ENCODE measurements at places on chromosomes 7 and 10. TPM values are rescaled to one million over a fixed set of nuclear protein-coding genes. Genes with fewer than 3 reads are reported as not detected.

The C10orf53 gene
- total RNA-seq, result not detected

The CNPY1 gene
- not detected for total RNA-seq

- no peak overlapping the region for H3K4me3 ChIP-seq
- no peaks in the 10 kb centered on the region for H3K4me1 ChIP-seq
- DNase-seq, result no peak
- no peaks in the 10 kb centered on the region for H3K27me3 ChIP-seq
- H3K27ac ChIP-seq, result no peak overlapping the region
These were observed 303.5 kb downstream of the SFMBT2 start for GRCh38 chr10:7107285-7107684.

DNA sequence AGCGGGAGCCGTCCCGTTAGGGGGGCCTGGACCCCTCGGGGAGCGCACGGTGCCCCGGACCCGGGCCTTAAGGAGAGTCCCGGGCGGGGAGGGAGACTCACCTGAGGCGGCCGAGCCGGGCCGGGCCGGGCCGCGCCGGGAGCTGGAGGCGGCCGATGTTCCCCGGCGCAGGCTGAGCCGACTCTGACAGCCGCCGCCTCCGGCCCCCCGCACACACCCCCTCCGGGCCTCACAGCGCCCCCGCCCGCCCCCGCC is at the start of gene ACHE:
Gene ACHE, minus strand, starts transcription at position 188 of the 255 bp plus-strand sequence. CDS start 1,656 bp downstream, outside the sequence.
- no peak for DNase-seq
- no peaks in the 10 kb centered on the region for H3K36me3 ChIP-seq
- peak within 1 kb of the TSS; percentile 62 for H3K4me3 ChIP-seq
- peaks cover 6% of the 10 kb centered on the region for H3K4me1 ChIP-seq

The CDNF gene
- total RNA-seq, result not detected

- H3K36me3 ChIP-seq, result peaks cover 3% of the 10 kb centered on the region
- no peak overlapping the region for H3K4me3 ChIP-seq
- no peak for DNase-seq
- no peaks in the 10 kb centered on the region for H3K27me3 ChIP-seq
These were observed 79.2 kb downstream of the NUDCD3 start for GRCh38 chr7:44411306-44411705.

- no peaks in the 10 kb centered on the region for H3K4me1 ChIP-seq
- no peak overlapping the region for H3K27ac ChIP-seq
- no peaks in the 10 kb centered on the region for H3K36me3 ChIP-seq
- H3K27me3 ChIP-seq, result no peaks in the 10 kb centered on the region
- H3K4me3 ChIP-seq, result no peak overlapping the region
These were observed 200.5 kb downstream of the MAD1L1 start for GRCh38 chr7:2032030-2032875.

- no peaks in the 10 kb centered on the region for H3K4me1 ChIP-seq
- no peak overlapping the region for H3K27ac ChIP-seq
- no peak for DNase-seq
These were observed 494.9 kb upstream of the PODXL start for GRCh38 chr7:132051311-132051710.

GRCh38 chr10:50936335-50936734 is 50.9 kb upstream of the A1CF start:
- no peak overlapping the region for H3K27ac ChIP-seq
- no peaks in the 10 kb centered on the region for H3K4me1 ChIP-seq
- H3K27me3 ChIP-seq, result no peaks in the 10 kb centered on the region
- no peaks in the 10 kb centered on the region for H3K36me3 ChIP-seq
- H3K4me3 ChIP-seq, result no peak overlapping the region
- no peak for DNase-seq

DNA sequence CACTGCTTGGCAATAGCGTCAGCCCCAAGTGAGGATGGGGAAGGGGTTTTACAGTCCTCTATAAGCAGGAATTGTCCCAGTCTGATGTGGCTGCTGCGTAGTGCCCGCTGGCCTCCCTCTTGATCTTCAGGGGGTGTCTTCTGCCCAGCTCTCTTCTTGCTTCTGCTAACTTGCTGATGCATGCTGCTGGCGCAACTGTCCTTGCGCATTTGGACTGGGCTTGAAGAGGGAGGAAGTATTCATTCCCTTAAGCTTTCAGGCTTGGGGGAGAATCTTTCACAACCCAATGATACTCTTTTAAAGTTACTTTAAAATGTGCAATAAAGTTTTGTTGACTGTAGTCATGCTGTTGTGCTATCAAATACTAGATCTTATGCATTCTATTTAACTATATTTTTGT is 10.3 kb downstream of the GALNT11 start:
- no peak overlapping the region for H3K27ac ChIP-seq
- no peaks in the 10 kb centered on the region for H3K27me3 ChIP-seq
- peaks cover 3% of the 10 kb centered on the region for H3K36me3 ChIP-seq
- no peak for DNase-seq
- no peaks in the 10 kb centered on the region for H3K4me1 ChIP-seq

DNA sequence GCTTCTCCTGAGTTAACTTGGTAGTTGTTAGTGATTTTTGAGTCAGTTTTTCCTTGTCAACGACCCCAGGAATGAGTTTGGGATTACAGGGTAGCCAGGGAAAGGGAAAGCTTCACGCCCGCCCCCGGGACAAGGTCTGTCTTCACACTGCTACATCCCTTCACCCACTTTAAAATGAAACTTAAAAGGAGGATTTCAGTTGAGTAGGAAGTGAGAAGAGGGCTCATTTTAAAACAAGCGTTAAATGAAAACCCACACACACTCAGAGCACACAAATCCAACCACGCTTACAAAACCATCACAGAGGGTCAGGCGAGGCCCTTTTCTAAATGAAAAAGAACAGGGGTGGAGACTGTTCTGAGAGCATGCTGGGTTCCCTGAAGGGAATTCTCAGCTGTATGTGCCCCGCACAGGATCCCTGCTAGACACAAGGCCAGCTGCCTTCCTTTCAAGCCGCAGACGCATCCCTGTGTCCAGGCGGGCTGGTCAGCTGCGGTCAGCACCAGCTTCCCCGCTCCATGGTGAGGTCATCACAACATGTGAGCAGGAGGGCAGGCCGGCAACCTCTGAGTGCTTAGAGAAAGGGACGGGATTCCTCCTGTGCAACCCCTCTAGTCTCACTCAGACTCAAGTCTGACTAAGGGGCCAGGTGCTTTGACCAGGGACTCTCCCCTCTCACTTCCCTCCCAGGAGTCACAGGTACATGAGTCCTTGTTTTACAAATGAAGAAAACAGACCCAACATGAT is 111.8 kb downstream of the EGFR start:
- H3K4me3 ChIP-seq, result peak overlapping the region; percentile 7
- H3K4me1 ChIP-seq, result peaks cover 75% of the 10 kb centered on the region
- H3K27me3 ChIP-seq, result no peaks in the 10 kb centered on the region
- peak; percentile 48 for DNase-seq

GRCh38 chr10:125101581-125101980 is 58.8 kb downstream of the CTBP2 start:
- peaks cover 21% of the 10 kb centered on the region for H3K36me3 ChIP-seq
- H3K4me1 ChIP-seq, result peaks cover 3% of the 10 kb centered on the region
- no peaks in the 10 kb centered on the region for H3K27me3 ChIP-seq
- no peak overlapping the region for H3K27ac ChIP-seq
- peak; percentile 44 for DNase-seq

The LRRC17 gene
- 10.5 TPM for total RNA-seq

GRCh38 chr7:137881607-137882260 is 35.0 kb upstream of the DGKI start:
- no peak for DNase-seq
- H3K4me3 ChIP-seq, result no peak overlapping the region
- H3K36me3 ChIP-seq, result peaks cover 81% of the 10 kb centered on the region
- peaks cover 58% of the 10 kb centered on the region for H3K4me1 ChIP-seq
- no peaks in the 10 kb centered on the region for H3K27me3 ChIP-seq
- H3K27ac ChIP-seq, result peak overlapping the region; percentile 72

DNA sequence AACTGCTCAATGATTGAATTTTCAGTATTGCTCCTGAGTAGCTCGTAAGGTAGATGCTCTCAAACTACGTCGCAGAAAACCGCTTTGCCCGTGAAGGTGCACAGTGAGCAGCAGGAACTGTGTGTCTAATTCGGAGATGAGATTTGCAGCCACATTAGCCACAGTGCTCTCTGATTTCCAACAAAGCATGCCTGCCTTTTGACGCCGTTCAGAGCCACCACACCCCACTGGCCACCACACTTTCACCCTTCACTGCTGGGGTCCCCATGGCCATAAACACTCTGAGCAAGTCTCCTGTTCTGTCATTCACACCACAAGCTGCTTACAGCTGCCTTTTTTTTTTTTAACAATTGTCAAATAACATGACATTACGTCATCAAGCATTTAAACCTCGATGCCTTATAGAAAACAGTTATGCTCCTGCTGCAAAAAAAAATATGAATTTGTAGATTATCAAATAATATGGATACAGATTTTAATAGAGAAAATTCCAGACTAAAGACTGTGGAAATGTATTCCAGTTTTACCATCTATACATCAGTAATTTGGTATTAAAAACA is 578.8 kb upstream of the PFKP start:
- no peaks in the 10 kb centered on the region for H3K27me3 ChIP-seq
- H3K36me3 ChIP-seq, result no peaks in the 10 kb centered on the region
- no peak for DNase-seq
- H3K4me3 ChIP-seq, result no peak overlapping the region

The ADAM22 gene
- 0.85 TPM for total RNA-seq

- no peaks in the 10 kb centered on the region for H3K27me3 ChIP-seq
- no peak overlapping the region for H3K4me3 ChIP-seq
- H3K36me3 ChIP-seq, result no peaks in the 10 kb centered on the region
- H3K4me1 ChIP-seq, result no peaks in the 10 kb centered on the region
- DNase-seq, result no peak
- H3K27ac ChIP-seq, result no peak overlapping the region
These were observed 19.7 kb upstream of the NKX6-2 start for GRCh38 chr10:132805599-132805998.

The IFIT2 gene
- 0.85 TPM for total RNA-seq

The MRPS17 gene
- total RNA-seq, result 0.43 TPM

GRCh38 chr10:4807761-4808507 is 18.1 kb upstream of the AKR1E2 start:
- H3K27ac ChIP-seq, result no peak overlapping the region
- no peak overlapping the region for H3K4me3 ChIP-seq
- no peaks in the 10 kb centered on the region for H3K27me3 ChIP-seq

- H3K4me3 ChIP-seq, result no peak overlapping the region
- no peaks in the 10 kb centered on the region for H3K4me1 ChIP-seq
- no peaks in the 10 kb centered on the region for H3K36me3 ChIP-seq
- DNase-seq, result no peak
These were observed 33.1 kb upstream of the EGFR start for GRCh38 chr7:54985426-54986330.

GRCh38 chr7:103862302-103863035 is 127.0 kb downstream of the RELN start:
- H3K27me3 ChIP-seq, result no peaks in the 10 kb centered on the region
- H3K27ac ChIP-seq, result no peak overlapping the region
- DNase-seq, result no peak
- no peak overlapping the region for H3K4me3 ChIP-seq

- H3K27me3 ChIP-seq, result no peaks in the 10 kb centered on the region
- no peak for DNase-seq
- H3K27ac ChIP-seq, result no peak overlapping the region
- peaks cover 52% of the 10 kb centered on the region for H3K36me3 ChIP-seq
These were observed 17.5 kb upstream of the ASCC1 start for GRCh38 chr10:72233621-72234020.

DNA sequence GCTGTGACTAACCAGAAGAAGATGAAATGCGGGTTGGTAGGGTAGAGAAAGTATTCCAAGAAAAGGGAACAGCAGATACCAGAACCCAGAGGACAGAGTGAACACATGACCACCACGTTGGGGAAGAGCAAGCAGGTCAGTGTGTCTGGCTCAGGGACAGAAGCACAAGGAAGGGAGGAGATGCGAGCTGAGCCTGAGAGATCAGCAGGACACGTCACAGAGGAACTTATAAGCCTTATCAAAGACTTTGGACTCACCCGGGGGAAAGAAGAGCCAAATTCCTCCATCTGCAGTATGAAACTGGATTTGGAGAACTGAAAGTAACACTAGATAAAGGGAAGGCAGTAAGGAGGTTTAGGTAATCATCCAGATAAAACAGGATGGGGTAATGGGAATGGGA is 232.1 kb upstream of the NPVF start:
- no peaks in the 10 kb centered on the region for H3K4me1 ChIP-seq
- no peaks in the 10 kb centered on the region for H3K27me3 ChIP-seq
- H3K4me3 ChIP-seq, result no peak overlapping the region
- DNase-seq, result no peak
- H3K36me3 ChIP-seq, result no peaks in the 10 kb centered on the region
- H3K27ac ChIP-seq, result no peak overlapping the region

The HECW1 gene
- not detected for total RNA-seq

DNA sequence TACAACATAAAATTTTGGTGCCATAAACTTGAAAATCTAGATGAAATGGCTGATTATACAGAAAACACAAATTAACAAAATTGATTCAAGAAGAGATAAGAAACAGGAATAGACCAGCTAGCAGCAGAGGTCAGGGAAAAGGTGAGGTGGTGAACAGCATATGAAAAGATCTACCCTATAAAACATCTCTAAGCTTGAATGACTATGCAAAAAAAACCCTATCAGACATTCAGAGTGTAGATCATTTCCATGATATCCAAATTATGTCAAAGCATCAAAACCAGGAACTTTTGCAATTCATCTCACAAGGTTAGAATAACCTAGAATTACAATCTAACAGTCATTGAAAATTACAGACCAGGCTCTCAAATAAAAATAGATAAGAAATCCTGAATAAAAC is 14.6 kb upstream of the BPGM start:
- H3K27me3 ChIP-seq, result no peaks in the 10 kb centered on the region
- no peaks in the 10 kb centered on the region for H3K4me1 ChIP-seq
- H3K36me3 ChIP-seq, result no peaks in the 10 kb centered on the region
- no peak overlapping the region for H3K4me3 ChIP-seq

DNA sequence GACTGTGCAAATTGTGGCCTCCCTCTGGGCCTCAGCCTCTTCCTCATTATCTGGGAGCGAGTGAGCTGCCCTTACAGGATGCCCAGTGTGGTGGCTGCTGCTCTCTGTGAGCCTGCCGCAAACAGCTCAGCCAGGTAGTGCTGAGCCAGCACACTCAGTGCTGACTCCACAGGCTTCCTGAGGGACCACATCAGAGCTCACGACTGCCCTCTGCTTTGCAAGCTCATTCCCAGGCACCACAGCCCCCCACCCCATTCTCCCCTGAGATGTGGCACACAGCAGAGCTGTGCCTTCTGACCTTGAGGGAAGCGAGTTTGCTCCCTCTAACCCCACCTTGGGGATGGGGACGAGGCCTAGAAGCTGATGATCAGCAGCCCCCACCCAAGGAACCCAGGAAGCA is 230.5 kb upstream of the PPP2R2D start:
- no peak for DNase-seq
- H3K27ac ChIP-seq, result no peak overlapping the region
- H3K4me1 ChIP-seq, result no peaks in the 10 kb centered on the region
- no peaks in the 10 kb centered on the region for H3K36me3 ChIP-seq
- H3K27me3 ChIP-seq, result no peaks in the 10 kb centered on the region

Measured in ascending aorta (tissue), 2 donors.